ENCODE measurements at places on chromosomes 3 and 15.

DNA sequence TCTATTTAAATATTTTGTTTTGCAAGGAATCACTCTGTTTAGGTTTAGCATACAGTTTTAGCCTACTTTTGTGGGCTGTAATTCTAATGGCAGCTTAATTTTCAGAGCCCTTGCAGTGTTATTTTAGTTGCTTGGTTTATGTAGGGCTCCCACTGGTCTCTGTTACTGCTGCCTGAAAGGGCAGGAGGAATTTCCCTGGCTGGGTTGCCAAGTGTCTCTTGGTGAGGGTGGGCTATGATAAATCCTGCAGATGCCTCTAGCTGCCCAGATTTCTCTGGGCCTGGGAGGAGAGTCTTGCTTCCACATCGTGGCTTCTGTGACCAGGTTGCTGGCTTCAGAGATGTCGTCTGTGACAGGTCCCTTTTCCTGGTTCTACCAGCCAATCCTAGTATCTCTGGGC lies 36.2 kb downstream of the ILDR1 start:
- DNase-seq = no peak

GRCh38 chr15:90915808-90916440 lies 12.8 kb downstream of the MAN2A2 start:
- no peak for DNase-seq

DNA sequence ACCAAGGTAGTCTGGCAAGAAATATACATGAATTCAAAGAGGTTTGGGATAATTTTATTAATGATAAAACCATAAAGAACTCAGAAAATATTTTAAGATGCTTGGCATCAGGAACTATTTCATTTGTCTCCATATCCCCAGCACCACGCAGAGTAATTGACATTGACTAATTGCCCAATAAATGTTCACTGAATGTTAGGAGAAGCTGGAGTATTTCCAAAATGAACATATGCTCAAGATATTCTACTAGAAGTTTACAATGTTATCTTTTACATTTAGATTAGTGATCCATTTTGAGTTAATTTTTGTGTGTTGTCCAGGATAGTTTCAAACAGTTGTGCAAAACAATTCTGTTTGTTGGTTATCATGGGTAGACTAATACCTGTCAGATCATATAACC lies 298.8 kb upstream of the CTDSPL start:
- no peak for DNase-seq

- DNase-seq = no peak
These were observed 101.7 kb upstream of the CCDC54 start for GRCh38 chr3:107275511-107275910.

- peak; percentile 3 for DNase-seq
These were observed 179.4 kb downstream of the GBE1 start for GRCh38 chr3:81581966-81582599.

GRCh38 chr15:56805466-56806147 lies 72.3 kb upstream of the ZNF280D start:
- peak; percentile 24 for DNase-seq

DNA sequence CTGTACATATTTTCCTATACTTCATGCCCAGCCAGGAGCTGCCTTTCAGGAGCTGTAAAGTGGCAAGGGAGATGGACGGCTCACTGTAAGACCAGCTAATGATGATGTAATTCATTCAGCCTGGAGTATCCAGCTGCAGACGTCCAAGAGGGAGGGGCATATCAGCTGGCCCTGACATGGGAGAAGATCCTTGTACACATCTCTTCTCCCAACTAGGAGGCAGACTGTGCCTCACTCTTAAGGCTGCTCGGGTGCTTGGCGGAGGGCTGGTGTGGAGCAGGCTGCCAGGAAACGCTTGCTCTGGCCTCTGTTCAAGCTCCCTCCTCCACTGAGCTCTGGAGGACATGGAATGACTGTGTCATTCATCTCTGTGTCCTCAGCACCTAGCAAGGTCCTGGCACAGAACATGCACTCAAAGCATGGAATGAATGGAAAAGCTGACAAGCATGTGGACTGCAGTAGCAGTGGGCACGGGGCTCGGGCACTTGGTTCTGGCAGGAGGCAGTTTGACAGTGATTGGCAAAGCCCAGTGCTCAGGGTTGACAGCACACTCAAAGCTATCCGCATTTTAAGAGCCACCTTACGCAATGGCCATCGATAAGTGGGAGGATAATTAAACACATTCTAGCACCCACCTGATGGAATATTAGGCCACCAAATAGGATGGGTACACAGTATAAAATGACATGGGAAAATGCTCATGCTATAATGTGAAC lies 72.4 kb downstream of the TBC1D2B start:
- no peak for DNase-seq

GRCh38 chr15:78237146-78237545 lies 2.8 kb upstream of the ACSBG1 start:
- no peak for DNase-seq

DNA sequence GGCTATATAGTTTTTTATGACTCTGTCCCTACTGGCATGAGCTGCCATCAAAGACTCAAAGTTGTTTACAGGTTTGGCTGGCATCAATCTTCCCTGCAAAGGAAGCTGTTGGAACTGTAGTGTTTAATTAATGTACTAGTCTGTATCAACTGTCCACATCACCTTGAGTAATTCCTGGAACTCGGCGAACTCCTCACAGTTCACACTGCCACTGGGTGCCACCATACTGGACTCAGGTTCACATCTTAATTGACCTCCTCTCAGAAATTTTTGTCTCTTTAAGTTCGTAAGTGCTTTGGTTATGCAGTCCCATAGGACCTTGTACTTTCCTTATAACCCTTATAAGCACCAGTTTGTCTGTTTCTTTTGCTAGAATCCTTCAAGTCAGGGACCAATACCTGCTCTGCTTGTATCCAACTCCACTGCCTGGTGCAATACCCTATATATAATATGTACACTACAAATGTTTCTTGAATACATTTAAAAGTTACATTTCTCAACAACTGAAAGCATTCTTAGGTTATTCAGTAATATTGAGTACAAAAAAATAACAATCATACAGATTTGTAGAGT lies 3.2 kb downstream of the HIGD1A start:
- DNase-seq = no peak

All from stimulated activated CD4-positive, alpha-beta T cell treated with anti-CD3 and anti-CD28 coated beads, Interleukin-1b, Interleukin-23, amount 100 ng/mL, for 48 hours (primary cell).